Hepatocyte (in vitro differentiated cells): ENCODE measurements at places on chromosomes 7 and 10. TPM values are rescaled to one million over a fixed set of nuclear protein-coding genes. Genes with fewer than 3 reads are reported as not detected.

GRCh38 chr10:88070080-88070880, 206.9 kb downstream of the PTEN start:
- H3K4me1 ChIP-seq: peaks cover 11% of the 10 kb centered on the region
- DNase-seq: peak; percentile 44
- H3K27ac ChIP-seq: peak overlapping the region; percentile 35
- H3K36me3 ChIP-seq: no peaks in the 10 kb centered on the region
- H3K27me3 ChIP-seq: no peaks in the 10 kb centered on the region

- DNase-seq: no peak
- no peaks in the 10 kb centered on the region for H3K27me3 ChIP-seq
- H3K4me3 ChIP-seq: no peak overlapping the region
- H3K4me1 ChIP-seq: no peaks in the 10 kb centered on the region
- no peak overlapping the region for H3K27ac ChIP-seq
Measured at GRCh38 chr7:148650232-148650858, 48.4 kb upstream of the CUL1 start.

GRCh38 chr10:91616137-91616536, 16.7 kb downstream of the PPP1R3C start:
- H3K4me1 ChIP-seq: peaks cover 10% of the 10 kb centered on the region
- H3K27ac ChIP-seq: no peak overlapping the region
- no peaks in the 10 kb centered on the region for H3K27me3 ChIP-seq
- DNase-seq: no peak
- H3K36me3 ChIP-seq: no peaks in the 10 kb centered on the region

- H3K36me3 ChIP-seq: no peaks in the 10 kb centered on the region
- DNase-seq: peak; percentile 79
- no peaks in the 10 kb centered on the region for H3K27me3 ChIP-seq
- no peak overlapping the region for H3K4me3 ChIP-seq
Measured at GRCh38 chr10:92914478-92915325, 66.4 kb downstream of the EXOC6 start.

DNA sequence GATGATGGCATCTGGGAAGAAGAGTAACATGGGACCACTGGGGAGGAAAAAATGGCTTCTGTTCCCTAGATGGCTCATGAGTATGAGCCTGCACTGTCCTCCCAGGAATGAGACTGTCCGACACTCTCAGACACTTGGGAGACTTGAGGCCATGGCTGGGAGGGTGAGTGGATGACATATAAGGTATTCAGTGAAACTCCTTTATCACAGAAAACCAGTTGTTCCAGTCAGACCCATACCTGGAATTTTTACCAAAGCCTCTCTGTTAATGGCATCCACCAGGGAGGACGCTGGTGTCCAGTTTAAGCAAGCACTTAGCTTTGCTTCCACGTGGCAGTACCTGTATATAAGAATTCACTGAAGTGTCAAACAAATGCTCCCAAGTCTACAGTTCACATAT, 116.7 kb upstream of the C10orf90 start:
- DNase-seq: no peak
- H3K27me3 ChIP-seq: no peaks in the 10 kb centered on the region
- H3K36me3 ChIP-seq: no peaks in the 10 kb centered on the region
- no peak overlapping the region for H3K4me3 ChIP-seq
- H3K27ac ChIP-seq: no peak overlapping the region

GRCh38 chr7:12373580-12374263, 29.9 kb downstream of the VWDE start:
- no peak overlapping the region for H3K27ac ChIP-seq
- no peaks in the 10 kb centered on the region for H3K27me3 ChIP-seq
- no peaks in the 10 kb centered on the region for H3K4me1 ChIP-seq
- no peak for DNase-seq

GRCh38 chr7:46580766-46581165, 659.7 kb upstream of the IGFBP3 start:
- no peaks in the 10 kb centered on the region for H3K27me3 ChIP-seq
- peak overlapping the region; percentile 33 for H3K27ac ChIP-seq
- H3K4me1 ChIP-seq: peaks cover 4% of the 10 kb centered on the region

Gene ZNF804B
- total RNA-seq: 0.08 TPM in 1 of 2 replicates, not detected in the other

Gene PLOD3
- total RNA-seq: 29.5 and 37.6 TPM in 2 replicates

GRCh38 chr10:74589226-74589673, 237.2 kb upstream of the KAT6B start:
- peaks cover 28% of the 10 kb centered on the region for H3K4me1 ChIP-seq
- peak overlapping the region; percentile 33 for H3K27ac ChIP-seq
- no peaks in the 10 kb centered on the region for H3K36me3 ChIP-seq

Gene STEAP2
- total RNA-seq: 8.3 and 9.3 TPM in 2 replicates

DNA sequence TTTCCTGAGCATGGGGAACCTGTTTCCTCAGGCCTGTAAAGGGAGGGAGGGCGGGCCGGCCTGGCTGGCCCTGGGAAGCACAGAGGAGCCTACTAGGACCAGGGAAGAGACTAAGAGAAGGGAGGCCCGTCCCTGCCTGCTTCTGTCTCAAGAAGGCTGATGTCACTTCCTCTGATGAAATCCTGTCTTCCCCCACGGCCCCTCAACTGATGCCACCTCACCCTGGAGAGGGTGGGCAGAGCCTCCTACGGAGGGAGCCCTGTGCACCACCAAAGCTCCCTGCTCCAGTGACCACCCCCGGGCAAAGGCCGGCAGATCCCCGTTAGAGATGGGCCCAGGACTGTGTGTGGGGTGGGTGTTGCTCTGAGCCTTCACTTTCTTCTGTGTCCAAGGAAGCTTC, 1.0 kb upstream of the PILRA start:
- no peaks in the 10 kb centered on the region for H3K27me3 ChIP-seq
- peak; percentile 34 for DNase-seq
- H3K4me1 ChIP-seq: no peaks in the 10 kb centered on the region
- no peaks in the 10 kb centered on the region for H3K36me3 ChIP-seq
- H3K4me3 ChIP-seq: no peak overlapping the region
- no peak overlapping the region for H3K27ac ChIP-seq

- peak overlapping the region; percentile 85 for H3K27ac ChIP-seq
Measured at GRCh38 chr10:69425041-69425440, 8.3 kb upstream of the TACR2 start.

Gene PSTK
- total RNA-seq: 6.3 and 7.6 TPM in 2 replicates

DNA sequence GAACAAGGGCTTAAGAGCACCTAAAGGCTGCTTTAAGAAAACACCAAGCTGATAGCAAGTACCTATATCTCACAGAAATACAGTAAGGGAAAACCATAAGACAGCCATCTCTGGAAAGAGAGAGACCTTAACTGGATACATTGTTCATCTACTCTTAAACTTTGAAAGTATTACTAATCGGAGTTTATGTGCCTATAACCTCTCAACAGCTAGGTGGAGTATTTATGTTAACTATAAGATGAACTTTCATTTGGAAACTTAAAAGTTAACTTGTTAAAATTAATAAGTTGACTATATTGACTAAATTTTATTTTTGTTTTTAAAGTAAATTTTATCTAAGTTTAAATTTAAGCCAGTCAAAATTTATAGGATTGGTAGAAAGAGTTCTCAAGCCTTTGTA, 90.6 kb downstream of the USP6NL start:
- no peak overlapping the region for H3K4me3 ChIP-seq
- no peaks in the 10 kb centered on the region for H3K36me3 ChIP-seq
- no peaks in the 10 kb centered on the region for H3K27me3 ChIP-seq
- DNase-seq: no peak
- no peaks in the 10 kb centered on the region for H3K4me1 ChIP-seq
- no peak overlapping the region for H3K27ac ChIP-seq

GRCh38 chr7:130419658-130420057, 21.2 kb downstream of the CEP41 start:
- peak overlapping the region; percentile 57 for H3K27ac ChIP-seq
- H3K27me3 ChIP-seq: no peaks in the 10 kb centered on the region
- H3K4me1 ChIP-seq: peaks cover 31% of the 10 kb centered on the region
- no peak overlapping the region for H3K4me3 ChIP-seq

DNA sequence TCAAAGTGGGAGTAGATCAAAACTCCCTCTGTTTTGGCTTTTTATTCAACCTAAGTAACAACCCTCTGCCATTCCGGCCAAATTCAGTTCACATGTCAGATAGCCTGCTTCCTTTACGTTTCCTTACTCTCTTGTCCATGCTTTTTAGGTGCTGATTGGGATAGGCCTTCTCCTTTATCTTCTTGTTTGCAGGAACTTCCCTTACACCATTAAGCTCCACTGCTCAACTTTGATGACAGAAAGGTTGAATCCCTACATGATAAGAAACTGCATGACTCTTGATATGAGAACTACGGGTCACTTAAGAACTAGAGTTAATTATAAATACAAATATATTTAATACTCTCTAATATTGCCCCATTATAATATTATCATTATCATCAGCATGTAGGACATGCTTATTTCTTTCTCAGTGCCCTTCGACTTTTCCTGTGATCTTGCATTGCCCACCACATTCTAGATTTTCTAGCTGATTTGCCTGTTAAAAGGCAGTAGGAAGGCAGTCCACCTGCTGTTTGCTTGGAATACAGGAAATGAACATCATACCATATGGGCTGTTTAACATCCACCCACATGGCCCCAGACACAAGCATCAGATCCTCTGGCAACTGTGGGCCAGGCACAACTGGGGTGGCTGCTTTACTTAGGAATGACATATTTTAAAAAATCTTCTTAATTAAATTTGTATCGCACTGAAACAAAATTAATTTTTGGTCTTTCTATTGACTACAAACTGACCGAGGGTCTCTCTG, 59.7 kb upstream of the CCDC6 start:
- H3K4me1 ChIP-seq: peaks cover 6% of the 10 kb centered on the region
- peak overlapping the region; percentile 77 for H3K27ac ChIP-seq
- no peak overlapping the region for H3K4me3 ChIP-seq
- no peaks in the 10 kb centered on the region for H3K36me3 ChIP-seq

Gene STEAP4
- 0.88 and 1.1 TPM in 2 replicates for total RNA-seq

Gene EGR2
- total RNA-seq: 7.8 and 11.5 TPM in 2 replicates

DNA sequence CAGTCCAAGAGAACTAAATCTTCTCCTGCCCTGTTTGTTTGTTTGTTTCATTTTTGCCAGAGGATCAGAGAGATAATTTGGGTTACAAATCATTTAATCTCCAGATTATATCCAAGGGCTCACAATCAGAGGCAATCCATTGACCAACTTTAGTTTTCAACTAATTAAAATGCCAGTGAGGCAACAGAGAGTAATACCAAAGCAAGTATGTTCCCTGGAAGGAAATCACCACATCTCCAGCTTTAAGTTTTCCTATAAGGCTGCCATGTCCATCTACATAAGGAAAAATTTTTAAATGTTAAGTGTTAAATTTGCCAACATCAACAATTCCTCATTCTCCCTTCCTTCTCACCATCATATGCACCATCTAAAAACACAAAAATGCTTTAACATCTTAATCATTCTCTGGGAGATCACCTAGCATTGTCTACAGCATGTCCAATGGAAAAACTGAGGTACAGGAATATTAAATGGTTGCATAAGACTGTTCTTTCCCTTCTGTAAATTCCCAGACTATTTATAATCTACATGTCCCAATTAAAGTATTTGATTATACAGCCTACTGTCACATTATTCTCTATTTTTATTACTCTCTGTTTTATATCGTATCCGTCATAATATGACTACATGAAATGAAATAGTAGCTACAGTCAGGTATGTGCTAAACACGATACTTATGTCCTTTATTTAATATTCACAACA, 14.1 kb downstream of the USP54 start:
- no peak overlapping the region for H3K4me3 ChIP-seq
- H3K27ac ChIP-seq: peak overlapping the region; percentile 72
- peaks cover 19% of the 10 kb centered on the region for H3K4me1 ChIP-seq
- no peak for DNase-seq
- H3K27me3 ChIP-seq: no peaks in the 10 kb centered on the region

- H3K36me3 ChIP-seq: no peaks in the 10 kb centered on the region
- H3K4me1 ChIP-seq: peaks cover 12% of the 10 kb centered on the region
- peaks cover 79% of the 10 kb centered on the region for H3K27me3 ChIP-seq
- H3K27ac ChIP-seq: no peak overlapping the region
Measured at GRCh38 chr10:16520900-16521299, 779 bp downstream of the C1QL3 start.

DNA sequence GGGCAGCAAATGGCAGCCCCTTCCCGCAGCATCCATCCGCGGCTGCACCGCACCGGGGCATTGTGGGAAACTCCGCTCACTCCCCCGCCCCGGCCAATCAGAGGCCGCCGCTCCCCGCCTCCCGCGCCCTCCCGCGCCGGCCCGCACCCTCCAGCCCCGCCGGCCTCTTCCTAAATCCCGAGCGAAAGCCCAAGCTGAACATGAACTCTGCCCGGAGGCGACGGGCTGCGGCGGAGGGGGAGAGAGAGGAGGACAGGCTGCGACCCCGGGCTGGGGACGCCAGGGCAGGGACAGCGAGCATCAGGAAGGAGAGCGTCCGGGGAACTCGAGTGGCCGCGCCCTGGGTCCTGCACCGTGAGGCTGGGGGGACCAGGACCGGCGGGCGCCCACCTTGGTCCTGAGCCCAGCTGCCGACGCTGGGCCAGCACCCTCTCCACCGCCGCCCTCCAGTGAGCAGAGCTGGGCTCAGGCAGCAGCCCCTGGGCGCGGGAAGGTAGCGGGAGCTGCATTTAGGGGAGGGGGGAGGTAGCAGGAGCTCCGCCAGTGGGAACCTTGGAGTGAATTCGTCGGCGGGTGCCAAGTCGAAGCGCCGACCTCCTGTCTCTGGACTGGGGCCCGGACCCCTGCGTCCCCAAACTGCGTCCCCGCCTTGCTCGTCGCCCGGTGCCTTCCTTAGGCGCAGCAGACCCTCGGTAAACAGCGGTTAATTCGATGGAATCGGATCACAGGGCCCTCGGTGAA, at the start of gene DGKI:
Gene DGKI, minus strand, starts transcription at position 148 of the 741 bp plus-strand sequence.
- H3K4me1 ChIP-seq: peaks cover 2% of the 10 kb centered on the region
- H3K27me3 ChIP-seq: peaks cover 51% of the 10 kb centered on the region
- no peaks in the 10 kb centered on the region for H3K36me3 ChIP-seq
- DNase-seq: peak; percentile 30

Gene GAD2
- 0.53 and 1.3 TPM in 2 replicates for total RNA-seq

GRCh38 chr7:6680146-6680545, 26.6 kb downstream of the ZNF12 start:
- no peaks in the 10 kb centered on the region for H3K27me3 ChIP-seq
- H3K4me3 ChIP-seq: no peak overlapping the region
- no peak overlapping the region for H3K27ac ChIP-seq
- no peaks in the 10 kb centered on the region for H3K4me1 ChIP-seq
- peaks cover 3% of the 10 kb centered on the region for H3K36me3 ChIP-seq

Gene TCAF2
- total RNA-seq: 1.0 and 1.1 TPM in 2 replicates

GRCh38 chr10:17675638-17676037, 31.7 kb downstream of the STAM start:
- no peak overlapping the region for H3K27ac ChIP-seq
- H3K36me3 ChIP-seq: no peaks in the 10 kb centered on the region
- H3K27me3 ChIP-seq: no peaks in the 10 kb centered on the region
- peaks cover 8% of the 10 kb centered on the region for H3K4me1 ChIP-seq
- no peak overlapping the region for H3K4me3 ChIP-seq

GRCh38 chr10:131743190-131744151, 157.3 kb upstream of the PPP2R2D start:
- H3K27ac ChIP-seq: no peak overlapping the region
- no peaks in the 10 kb centered on the region for H3K36me3 ChIP-seq
- peaks cover 16% of the 10 kb centered on the region for H3K4me1 ChIP-seq
- peak; percentile 46 for DNase-seq
- no peak overlapping the region for H3K4me3 ChIP-seq
